ENCODE measurements at places on chromosomes 5 and 9.

GRCh38 chr5:11617080-11617479 lies 287.2 kb downstream of the CTNND2 start:
- no peak for DNase-seq

GRCh38 chr9:97384406-97385262 lies 27.3 kb upstream of the TDRD7 start:
- no peak for DNase-seq

GRCh38 chr9:69376651-69377050 lies 51.6 kb downstream of the ENTREP1 start:
- DNase-seq = no peak

GRCh38 chr9:71268871-71269635 lies 147.6 kb upstream of the TRPM3 start:
- no peak for DNase-seq

DNA sequence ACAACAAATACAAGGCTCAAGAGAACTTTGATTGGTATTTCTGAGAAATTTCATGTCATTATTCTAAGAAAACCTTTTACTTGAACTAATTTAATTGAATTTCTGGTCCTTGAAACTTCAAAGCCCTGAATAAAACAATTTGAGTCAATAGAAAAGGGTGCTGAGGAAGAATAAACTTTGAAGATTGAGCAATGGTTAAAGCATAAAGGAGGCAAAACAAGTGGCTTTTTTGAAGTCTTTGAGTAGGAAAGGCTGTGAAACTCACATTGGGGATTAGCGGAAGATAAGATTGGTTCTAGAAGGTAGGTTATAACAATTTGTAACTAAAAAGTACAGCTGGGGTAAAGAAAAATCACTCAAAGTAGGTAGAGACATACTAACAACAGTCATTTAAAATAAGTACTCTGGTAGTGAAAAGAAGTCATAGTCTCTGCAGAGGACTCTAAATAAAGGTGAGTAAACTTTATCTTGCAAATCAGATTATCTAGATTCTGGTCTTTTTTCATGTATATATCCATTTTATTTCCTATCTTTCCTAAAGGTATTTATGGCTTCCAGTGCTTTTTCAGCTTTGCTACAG lies 6.4 kb upstream of the PLPP1 start:
- no peak for DNase-seq

DNA sequence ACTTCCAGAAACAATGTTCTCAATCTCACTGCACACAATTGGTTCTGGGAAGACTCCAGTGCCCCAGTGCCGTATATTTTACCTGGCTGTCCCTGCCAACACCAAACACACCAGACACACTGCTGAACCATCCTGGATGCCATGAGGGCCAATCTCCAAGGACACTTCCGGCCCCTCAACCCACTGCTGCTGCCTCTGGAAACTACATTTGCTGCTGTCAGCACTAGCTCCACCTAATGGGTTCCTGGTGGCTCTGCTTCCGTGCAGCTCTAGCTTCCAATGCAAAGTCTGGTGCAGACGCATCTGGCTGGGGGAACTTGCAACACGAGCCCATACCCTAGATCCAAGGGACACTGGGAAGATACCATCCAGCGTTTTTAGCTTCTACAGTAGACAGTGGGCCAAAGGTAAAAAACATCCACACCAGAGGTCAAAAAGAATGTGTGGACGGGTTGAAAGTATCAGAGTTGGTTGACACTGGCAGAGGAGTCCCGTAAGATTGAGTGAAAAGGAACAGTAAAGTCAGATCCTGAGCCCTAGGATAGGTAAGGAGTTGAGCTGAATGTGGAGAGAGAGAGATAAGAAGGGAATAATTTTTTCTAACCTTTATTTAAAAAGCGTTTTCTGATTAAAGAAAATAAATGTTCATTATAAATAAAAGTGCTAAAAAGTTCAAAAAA lies 99.7 kb upstream of the KIF2A start:
- DNase-seq = no peak

GRCh38 chr5:132825033-132825833 lies 5.2 kb downstream of the SHROOM1 start:
- DNase-seq = no peak

DNA sequence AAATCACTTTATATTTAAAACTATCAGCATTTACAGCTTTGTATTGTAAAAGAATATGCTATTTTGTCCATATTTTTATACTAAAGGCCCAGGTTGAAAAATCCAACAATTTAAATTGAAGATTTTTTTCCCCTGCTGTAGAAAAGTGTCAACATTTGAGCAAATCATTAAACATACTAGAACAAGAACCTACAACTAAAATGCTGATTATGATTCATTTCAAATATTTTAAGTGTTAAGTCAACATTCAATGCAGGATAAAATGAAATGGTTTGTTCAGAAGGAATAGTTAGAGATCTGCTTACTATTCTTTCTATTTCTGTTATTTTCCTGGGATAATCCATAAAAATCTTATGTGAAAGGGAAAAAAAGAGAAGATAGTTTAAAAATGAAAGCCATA lies 866.5 kb upstream of the DMAC1 start:
- DNase-seq = no peak

DNA sequence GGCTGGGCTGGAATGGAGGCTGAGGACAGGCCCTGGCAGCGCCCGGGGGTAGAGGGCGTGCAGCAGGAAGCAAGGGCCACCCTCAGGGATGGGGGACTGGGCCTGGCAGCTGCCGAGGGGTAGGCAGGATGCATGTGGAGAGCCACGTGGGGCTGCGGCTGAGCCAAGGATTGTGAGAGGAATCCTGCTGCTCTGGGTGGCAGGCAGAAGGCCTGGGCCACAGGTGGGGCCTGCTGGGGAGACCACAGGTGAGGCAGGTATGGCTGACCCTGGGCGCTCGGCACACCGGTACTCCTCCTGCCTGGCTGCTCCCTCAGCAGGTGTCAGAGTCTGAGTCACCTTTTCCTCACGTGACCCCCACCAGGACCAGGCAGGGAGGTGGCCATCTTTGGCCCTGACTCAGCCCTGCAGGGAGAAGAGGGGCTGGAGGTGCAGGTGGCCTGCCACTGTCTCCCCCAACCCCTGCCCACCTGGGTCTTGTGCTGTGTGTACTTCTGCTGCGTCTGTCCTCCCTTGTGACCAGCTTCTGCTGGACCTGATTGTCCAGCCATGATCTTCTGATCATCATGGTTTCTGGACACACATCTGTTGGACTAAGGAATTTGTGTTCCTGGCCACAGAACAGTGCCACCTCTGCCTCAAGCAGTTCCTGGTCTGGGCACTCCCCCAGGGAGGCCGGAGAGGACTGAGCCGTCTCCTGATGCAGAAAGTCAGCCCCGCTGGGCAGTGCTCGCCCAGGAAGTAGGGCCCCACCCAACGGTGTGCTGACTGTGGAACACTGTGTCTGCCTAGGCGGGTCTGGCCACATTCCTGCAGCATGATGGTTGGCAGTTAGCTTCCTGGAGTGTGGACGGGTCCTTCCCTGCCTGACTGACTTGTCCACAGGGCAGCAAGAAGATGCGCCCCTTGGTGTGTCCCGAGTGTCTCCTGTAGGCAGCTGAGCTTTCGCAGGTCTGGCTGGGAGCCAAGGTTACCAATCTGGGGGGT lies 6.4 kb downstream of the ARRDC1 start:
- no peak for DNase-seq

DNA sequence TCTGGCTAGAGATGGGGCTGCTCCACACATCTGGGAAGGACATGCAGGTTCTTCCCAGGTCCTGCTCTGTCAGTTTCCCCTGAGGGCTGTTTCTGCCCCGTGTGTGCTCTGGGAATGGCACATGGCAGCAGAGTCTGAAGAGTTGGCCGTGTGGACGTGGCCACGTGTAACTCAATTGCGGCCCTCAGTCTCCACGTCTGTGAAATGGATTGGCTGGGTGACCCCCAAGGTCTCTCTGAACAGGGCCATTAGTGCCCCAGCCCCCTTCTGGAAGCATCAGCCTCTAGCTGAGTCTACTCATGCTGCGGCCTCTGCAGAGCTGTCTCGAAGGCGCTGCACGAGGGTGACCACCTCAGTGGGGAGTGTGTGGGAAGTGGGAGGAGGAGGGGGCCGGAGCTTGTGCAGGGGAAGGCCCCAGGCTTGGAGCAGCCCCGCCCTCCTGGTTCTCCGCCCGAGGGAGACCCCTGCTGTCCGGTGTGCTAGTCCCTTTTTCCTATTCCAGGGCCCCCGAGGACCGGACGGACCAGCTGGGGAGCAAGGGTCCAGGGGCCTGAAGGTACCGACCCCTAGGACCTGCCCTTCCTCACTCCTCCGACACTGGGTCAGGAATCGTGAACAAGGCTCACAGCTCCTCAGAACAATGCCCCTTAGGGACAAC lies 58.9 kb upstream of the ORM1 start:
- no peak for DNase-seq

DNA sequence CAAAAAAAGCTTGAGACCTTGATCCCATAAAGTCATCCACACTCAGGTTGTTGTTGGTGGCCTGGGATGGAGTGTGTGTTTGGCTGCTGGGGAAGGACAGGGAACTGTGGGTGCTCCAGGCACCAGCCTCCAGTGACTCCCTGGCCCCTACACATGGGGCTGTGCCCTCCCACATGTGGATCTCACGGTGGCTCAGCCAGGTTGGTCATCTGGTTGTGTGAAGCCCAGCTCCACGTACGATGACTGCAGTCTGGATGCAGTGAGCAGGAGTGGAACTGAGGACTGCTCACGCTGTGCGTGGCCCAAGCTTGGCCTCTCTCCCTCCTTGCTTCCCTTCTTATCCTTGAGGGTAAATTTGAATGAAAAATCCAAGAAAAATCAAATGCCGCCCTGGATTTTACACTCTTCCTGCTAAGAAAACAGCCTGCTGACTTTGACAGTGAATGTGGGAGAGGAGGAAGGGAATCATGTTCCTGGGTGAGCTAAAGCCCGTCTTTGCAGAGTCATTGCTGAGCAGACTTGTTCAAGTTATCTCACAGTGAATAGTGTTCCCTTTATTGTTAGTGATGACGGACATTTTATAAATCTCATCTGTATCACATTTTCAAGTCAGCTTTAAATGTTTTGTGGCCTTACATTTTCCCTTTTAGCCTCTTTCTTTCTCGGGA lies 65.1 kb upstream of the CACNA1B start:
- no peak for DNase-seq

DNA sequence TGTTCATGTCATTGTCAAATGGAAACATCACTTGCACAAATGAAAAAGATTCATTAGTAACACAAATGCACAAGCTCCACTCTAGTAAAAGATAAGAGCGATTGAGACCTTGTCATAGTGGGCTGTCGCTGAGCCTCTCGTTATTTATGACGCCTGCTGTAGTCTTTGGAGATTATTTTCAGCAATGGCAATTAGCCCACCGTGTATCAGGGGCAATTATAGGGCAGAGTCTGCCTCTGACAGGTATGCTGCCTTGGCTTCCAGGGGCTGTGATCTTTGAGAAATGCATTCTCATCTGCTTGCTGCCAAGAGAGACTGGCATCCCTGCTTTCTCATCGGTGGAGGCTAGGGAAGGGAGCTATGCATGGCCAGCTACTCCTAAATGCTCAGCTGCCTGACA lies 426.8 kb upstream of the CLINT1 start:
- no peak for DNase-seq

- no peak for DNase-seq
Observed at GRCh38 chr5:110561510-110561909, 165.0 kb downstream of the TMEM232 start.

DNA sequence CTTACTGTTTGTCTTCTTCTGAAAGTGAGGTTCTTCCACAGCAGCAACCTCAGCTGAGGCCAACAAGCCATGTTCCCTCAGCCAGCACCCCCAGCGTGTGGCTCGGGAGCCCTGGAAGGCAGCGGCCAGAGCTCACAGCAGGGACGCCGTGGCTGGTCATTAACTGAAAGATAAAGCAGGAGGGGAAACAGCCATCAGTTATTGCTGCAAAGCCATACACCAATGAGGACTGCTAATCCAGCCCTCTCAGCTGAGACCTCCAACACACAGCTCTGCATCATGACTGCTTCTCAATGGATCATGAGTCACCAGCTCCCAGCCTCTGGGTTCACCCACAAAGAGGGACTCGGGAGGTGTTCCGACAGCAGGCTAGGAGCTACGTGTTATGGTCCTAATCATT lies 24.3 kb downstream of the ABCA1 start:
- no peak for DNase-seq

GRCh38 chr5:155960177-155960576 lies 366.8 kb upstream of the SGCD start:
- DNase-seq = no peak

DNA sequence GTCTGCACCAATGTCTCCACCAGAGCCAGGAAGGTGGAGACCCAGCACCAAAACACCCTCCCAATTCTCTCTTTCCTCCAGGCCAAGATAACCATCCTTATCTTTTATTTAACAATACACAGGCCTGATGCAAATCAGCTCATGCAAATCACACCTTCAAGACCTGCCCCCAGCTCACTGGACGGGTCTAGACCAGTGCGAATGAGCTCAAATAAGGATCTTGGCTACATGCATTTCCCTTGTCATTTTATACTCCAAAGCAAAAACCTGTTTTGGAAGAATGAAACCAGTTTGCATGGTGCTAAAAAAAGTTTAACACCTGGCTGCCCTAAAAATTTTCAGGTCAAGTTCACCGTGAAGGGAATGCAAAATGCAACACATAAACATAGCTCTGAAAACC lies 31.9 kb upstream of the DAPK1 start:
- no peak for DNase-seq

DNA sequence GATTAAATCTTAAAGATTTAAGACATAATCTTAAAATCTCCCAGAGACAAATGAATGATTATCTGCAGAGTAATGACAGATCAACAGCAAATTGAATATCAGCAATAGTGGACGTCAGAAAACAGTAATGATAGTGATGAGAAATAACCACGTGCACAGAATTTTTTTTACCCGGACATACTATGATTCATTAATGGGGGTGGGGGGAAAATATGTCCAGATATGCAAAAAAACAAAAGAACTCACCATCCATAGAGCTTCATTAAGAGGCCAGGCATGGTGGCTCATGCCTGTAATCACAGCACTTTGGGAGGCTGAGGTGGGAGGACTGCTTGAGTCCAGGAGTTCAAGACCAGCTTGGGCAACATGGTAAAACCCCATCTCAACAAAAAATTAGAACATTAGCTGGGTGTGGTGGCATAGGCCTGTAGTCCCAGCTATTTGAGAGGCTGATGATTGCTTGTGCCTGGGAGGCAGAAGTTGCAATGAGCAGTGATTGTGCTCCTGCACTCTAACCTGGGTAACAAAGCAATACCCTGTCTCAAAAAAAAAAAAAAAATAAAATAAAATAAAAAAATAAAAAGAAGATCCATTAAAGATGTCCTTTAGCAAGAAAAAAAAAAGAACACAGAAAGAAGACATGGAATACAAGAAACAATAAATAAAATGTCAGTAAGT lies 30.9 kb upstream of the SHOC1 start:
- DNase-seq = no peak

- no peak for DNase-seq
Observed at GRCh38 chr9:127112056-127112455, 10.4 kb downstream of the ANGPTL2 start.

- no peak for DNase-seq
Observed at GRCh38 chr9:96044401-96044800, 168.9 kb downstream of the ERCC6L2 start.

GRCh38 chr5:143435210-143435657 lies 31.7 kb upstream of the NR3C1 start:
- peak; percentile 79 for DNase-seq
